ENCODE measurements at places on chromosomes 4 and X. TPM values are rescaled to one million over a fixed set of nuclear protein-coding genes. Genes with fewer than 3 reads are reported as not detected.
A peak's percentile ranks its signal among the peaks of the same experiment; 100 is the strongest.

GRCh38 chrX:3461397-3462165 is 115.1 kb upstream of the MXRA5 start:
- DNase-seq: no peak

GRCh38 chr4:174277433-174277832 is 6.0 kb downstream of the FBXO8 start:
- no peak for DNase-seq

- peak; percentile 87 for DNase-seq
These were observed 623.8 kb upstream of the DIPK2B start for GRCh38 chrX:45824471-45824870.

DNA sequence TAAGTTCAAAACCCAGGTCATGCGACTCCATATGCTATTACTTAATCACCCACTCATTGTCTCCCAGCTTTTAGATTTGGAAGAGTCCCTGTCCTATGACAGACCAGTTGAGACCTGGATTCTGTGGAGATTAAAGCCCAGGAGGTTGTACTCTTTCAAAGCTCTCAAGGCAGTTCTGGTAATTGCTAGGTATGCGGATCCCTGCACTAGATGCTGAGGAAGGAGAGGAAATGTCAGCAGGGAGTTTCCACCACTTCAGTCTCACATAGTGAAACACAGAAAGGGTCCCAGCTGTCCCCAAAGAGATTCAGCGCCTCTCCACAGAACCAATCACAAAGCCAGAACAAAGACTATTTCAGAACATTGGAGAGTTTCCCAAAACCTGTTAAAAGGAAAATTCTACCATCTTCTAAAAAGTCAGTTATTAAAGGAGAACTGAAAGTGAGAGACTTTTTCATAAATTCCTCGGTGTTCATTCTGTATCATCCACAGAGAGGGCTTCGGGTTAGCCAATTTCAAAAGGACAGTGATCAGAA is 53.4 kb downstream of the IRF2 start:
- DNase-seq: no peak

GRCh38 chr4:62914758-62915157 is 1494.5 kb downstream of the TECRL start:
- DNase-seq: no peak

The RASGEF1B gene
- total RNA-seq: 0.70 TPM

The SLITRK4 gene
- total RNA-seq: not detected

The CTAG1A gene
- not detected for total RNA-seq

Data from PC-9 (cell line).